Stimulated activated CD4-positive, alpha-beta T cell treated with anti-CD3 and anti-CD28 coated beads, Interleukin-2, amount 100 ng/mL, for 24 hours (primary cell): ENCODE measurements at places on chromosomes 11 and 22.

- DNase-seq, result no peak
Observed at GRCh38 chr22:27507111-27507611, 294.4 kb downstream of the MN1 start.

DNA sequence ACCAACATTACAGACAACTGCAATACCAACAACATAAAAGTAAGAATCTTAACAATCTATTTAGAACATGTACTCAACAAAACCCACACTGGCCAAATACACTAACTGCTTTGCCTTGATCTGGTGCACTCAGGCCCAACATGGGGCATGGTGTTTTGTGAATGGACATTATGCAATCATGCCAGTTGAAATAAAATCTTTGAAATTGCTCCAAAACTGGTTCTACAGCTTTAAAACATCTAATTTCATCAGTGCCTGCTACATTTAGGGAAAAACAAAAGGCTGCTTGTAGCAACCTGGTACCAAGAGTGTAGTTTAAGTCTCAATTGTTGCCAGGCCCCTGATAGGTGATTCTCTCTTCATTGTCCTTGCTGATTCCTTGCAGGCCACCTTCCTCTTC lies 3.3 kb upstream of the CTR9 start:
- no peak for DNase-seq

GRCh38 chr11:26243426-26243825 lies 88.5 kb upstream of the ANO3 start:
- no peak for DNase-seq

DNA sequence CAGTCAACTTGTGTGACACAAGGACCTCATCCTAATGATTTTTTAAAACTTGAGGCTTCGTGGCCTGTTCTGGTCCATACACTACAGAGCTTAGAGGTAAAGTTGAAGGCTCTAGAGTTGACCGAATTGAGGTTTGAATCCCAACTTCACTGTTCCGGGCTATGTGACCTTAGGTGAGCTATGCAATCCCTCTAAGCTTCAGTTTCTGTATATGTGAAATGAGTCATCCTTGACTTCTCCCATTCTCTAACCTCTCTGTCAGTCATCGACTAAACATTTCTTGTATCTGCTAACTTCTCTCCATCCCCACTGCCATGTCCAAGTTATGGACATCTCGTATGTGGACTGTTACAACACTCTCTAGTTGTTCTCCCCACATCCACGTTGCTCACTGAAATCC lies 178.2 kb upstream of the TMEM45B start:
- no peak for DNase-seq

GRCh38 chr11:32962016-32962415 lies 53.7 kb upstream of the DEPDC7 start:
- no peak for DNase-seq

DNA sequence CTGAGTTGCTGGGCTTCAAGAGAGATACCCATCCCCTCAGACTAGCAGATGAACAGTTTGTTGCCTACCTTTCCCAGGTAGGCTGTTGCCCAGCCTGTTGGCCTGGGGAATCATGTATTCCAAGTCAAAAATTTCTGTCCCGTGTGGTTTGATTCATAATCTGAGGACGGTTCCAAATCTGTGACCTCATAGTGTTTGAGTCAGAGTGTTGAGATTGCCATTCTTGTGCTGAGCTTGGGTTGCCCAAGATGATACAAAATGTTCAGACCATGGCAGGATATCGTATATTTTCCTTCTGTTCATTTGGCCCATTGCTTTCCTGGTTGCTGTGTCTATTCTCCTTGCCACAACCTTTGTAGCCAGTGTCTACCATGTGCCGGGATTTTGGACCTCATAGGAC lies 64.3 kb downstream of the CYB5R2 start:
- DNase-seq, result no peak

DNA sequence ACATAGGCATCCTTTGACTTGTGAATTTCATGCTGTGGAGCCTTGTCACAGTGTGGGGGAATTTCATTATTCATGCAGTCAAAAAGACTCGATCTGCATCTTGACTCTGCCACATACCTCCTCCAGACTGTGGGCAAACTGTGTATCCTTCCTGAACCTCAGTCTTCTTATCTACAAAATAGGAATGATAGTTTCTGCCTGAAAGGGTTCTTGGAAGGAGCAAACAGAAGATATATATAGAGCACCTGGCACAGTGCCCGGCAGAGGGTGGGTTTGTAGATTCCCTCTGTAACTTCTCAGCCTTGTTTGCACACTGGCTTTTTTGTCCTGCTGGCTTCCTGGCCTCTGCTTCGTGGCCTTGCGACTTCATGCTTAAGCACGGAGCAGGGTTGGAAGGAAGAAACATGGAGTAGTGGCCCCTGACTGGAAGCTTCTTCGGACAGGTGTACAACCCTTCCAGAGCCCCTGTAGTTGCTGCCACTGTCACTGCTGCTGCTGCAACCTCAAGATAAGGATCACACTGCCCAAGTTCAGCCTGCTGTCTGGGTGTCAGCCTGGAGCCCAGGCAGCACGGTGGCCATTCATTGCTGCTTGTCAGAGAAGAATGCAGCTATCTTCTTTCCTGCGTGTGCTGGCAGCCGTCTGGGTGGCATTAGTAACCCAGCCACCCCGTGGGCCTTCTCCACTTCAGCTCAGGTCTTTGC lies 106.4 kb downstream of the MICAL2 start:
- DNase-seq, result no peak

GRCh38 chr11:12193515-12194336 lies 83.3 kb downstream of the MICAL2 start:
- DNase-seq, result no peak

- no peak for DNase-seq
Observed at GRCh38 chr11:19352771-19353160, 112.0 kb upstream of the E2F8 start.

DNA sequence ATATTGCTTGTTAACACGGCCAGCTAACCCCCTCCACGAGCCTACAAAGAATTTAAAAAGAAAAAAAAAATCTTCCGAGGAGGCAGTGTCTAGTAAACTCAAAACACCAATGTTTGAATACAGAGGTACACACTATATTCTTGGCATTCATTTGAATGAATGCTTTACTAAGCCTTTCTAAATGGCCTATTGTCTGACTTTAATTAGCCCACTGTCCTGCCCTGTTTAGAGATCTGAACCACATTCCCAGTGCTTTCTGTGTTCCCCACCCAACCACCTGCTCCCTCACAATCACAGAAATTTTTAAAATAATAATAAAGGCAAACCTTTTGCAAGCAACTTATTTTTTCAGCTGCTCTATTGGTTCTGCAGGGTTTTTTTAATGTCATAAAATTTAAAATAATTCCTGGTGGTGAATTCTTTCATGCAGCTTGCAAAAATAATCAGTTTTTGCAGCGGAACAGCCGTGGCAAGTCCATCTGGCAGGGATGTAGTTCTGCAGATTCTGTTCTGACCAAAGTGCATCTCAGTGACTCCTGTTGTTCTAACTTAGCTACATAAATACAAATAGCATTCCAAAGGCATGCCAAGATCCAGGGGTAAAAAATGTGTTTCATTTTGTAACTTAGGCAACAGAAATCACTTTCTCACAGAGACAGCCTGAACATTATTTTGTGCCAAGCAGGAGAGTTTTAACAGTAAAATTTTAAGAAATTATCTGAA lies 23.8 kb downstream of the POU2AF2 start:
- no peak for DNase-seq

DNA sequence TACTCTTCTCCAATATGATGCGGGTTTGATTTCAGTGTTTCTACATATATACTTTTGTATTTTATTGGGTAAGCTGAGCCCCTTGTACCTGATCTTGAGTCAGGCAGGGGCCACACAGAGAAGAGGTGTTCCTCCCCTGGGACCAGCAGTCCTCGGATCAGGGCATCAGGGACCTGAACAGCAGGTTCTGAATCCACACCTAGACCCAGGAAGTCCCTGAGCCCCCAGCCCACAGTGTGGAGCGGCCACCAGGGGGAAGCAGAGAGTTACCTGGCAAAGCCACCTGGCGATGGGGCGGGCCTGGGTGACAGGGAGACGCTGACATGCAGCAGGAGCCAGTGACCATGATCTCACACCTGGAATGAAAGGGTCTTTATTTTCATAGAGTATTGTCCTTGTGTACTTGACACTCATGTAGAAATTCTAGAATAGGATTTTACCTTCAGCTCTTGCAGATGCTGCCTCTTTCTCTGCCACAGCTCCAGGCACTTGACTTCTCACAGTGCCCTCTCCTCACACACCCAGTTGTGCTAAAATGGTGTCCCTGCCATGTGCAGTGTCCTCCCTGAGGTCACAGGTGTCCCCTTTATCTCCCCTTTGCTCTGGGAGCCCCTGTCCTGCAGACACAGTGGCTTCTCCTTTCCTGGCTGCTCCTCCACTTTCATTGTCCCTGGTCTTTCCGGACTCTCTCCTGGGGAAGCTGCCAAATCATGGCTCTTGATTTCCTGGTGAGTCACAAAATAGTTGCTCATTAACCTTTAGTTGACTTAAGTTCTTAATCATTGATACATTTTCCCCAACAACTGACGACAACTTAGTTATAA lies 48.5 kb downstream of the GGTLC2 start:
- peak; percentile 75 for DNase-seq
